ENCODE measurements at places on chromosomes 2 and 18. TPM values are rescaled to one million over a fixed set of nuclear protein-coding genes. Genes with fewer than 3 reads are reported as not detected.

DNA sequence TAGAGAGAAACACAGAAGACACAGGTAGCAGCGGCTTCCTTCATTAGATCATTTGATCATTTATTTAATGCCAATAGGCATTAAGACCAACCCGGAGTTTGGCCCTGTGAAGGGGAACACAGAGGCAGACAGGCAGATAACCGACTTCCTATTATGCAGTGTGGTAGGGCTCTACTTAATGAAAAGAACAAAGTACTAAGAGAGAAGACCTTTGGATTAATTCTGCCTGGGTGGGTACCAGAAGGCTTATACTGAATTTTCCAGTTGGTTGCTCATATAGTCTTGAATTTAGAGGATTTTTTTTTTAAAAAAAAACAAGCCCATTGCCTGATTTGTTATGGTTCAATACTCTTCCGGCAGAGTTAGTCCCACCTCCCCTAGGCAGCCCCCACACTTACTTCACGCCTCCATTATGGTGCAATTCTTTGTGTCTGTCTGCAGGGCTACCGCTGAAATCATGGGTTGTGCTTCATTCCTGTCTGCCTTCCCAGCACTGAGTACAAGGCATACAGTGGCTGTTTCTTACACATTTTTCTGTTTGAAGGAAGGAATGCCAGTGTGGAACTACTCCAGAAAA lies 244.3 kb upstream of the APCDD1 start:
- no peak for DNase-seq

The WDR7 gene
- total RNA-seq: 25.8 TPM

DNA sequence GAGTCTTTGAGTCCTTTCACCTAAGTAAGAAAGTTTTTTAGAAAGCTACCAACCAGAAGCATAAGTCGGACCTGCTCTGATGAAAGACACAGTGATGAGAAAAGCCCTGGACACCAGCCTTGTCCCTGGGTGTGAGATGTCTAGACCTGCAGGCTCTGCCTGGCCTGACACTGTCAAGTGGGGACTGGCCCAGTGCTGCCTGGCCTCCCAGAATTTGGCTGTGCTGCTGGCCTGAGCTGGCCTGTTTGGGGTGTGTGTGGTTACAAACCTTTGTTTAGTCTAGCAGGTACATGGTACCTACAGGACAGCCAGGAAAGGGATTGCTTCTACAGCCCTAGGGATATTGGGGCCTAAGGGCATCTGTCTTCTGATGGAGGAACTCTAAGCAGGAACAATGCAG lies 48.3 kb downstream of the ASB1 start:
- no peak for DNase-seq

DNA sequence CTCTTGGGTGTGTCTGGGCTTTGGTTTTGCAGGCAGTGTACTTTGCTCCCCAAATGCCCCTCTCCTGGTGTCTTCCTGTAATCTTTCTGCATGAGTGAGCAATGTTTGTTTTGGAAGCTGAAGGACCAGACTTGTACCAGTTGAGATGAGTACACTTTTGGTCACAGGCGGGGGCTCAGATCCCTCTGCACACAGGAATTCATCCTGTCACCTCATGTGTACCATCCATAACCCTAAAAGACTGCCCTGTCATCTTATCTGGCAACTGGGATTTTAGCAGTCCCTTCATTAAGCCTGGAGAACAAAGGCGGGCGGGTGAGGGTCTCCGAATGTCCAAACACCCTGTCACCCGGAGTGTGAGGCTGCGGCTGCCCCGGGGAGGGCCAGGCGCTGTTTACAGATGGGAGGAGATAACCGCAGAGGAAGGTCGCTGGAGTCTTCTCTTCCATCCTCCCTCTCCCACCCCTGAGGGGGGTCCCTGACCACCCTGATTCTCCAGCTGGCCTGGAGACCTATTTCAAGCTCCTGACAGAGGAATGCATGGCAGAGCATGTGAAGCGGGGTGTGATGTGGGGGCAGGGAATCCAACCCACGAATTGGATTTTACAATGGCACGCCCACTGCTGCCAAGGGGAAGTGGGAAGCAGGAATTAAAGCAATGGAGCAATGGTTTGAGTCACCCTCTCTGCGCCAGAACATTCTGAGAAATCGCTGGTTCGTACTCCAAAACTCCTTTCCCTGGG lies 158.2 kb upstream of the MYCN start:
- no peak for DNase-seq

The METAP1D gene
- 8.6 TPM for total RNA-seq

DNA sequence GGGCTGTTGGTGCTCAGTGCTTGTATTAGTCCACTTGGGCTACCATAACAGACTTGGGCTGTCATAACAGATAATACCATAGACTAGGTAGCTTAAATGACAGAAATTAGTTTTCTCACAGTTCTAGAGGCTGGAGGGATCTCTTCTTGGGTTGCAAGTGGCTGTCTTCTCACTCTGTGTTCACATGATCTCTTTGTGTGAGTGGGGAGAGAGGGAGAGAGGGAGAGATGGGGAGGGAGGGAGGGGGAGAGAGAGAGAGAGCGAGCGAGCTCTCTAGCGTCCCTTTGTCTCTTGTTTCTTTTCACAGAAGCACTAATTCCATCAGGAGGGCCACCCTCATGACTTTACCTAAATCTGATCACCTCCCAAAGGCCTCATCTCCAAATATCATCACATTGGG lies 4.5 kb upstream of the XRCC5 start:
- DNase-seq: no peak

DNA sequence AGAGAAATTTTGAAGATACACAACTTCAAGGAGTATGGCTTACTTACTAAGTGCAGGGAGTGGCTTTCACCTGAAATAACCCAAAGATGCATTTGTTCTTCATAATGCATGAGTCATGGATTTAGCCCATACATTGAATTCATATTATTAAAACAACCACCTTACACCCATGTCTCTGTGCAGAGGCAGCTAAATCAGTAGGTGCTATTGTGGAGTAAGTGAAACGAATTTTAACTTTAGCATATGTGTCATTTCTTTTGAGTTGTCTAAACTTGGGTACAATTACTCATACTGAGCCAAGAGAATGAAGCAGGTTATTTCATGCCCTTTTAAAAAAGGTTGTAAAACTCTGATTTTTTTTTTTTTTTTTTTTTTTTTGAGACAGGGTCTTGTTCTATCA lies 11.0 kb upstream of the ANKRD29 start:
- no peak for DNase-seq

- no peak for DNase-seq
Measured at GRCh38 chr18:46750626-46751025, 6.2 kb downstream of the ST8SIA5 start.

The TUBB8B gene
- not detected for total RNA-seq

DNA sequence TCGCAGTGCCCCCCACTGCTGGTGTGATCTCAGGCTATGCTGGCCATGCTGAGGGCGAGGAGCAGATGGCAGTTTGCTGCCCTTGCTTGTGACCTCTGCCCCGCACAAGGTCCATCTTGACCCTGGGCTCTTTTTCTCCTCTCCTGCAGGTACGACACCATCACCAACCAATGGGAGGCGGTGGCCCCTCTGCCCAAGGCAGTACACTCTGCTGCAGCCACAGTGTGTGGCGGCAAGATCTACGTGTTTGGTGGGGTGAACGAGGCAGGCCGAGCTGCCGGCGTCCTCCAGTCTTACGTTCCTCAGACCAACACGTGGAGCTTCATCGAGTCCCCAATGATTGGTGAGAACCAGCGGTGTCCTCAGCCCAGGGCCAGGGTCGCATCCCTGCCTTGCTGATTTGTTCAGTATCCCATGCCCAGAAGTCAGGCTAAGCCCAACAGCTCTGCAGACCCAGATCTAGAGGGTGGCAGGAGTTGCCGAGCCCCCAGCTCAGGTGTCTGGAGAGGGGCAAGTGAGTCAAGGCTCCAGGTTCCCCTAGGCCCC lies 223.8 kb downstream of the ATAD2B start:
- DNase-seq: peak; percentile 10

GRCh38 chr2:137115081-137115794 lies 349.9 kb downstream of the THSD7B start:
- DNase-seq: no peak

GRCh38 chr2:85212841-85213240 lies 79.6 kb downstream of the TCF7L1 start:
- DNase-seq: no peak

The MGAT4A gene
- total RNA-seq: 18.8 TPM
